ENCODE measurements at places on chromosomes 5 and 9. TPM values are rescaled to one million over a fixed set of nuclear protein-coding genes. Genes with fewer than 3 reads are reported as not detected.

Gene SAXO1
- 0.65 TPM for polyA plus RNA-seq

Gene SMIM3
- 73.8 TPM for polyA plus RNA-seq

Gene PLPP7
- 0.67 TPM for polyA plus RNA-seq

Gene TRIM36
- polyA plus RNA-seq: not detected

Gene ADCY2
- polyA plus RNA-seq: not detected

Gene OR2V2
- not detected for polyA plus RNA-seq

Gene SPATA6L
- 0.69 TPM for polyA plus RNA-seq

Gene SHISAL2B
- polyA plus RNA-seq: not detected

Gene RAPGEF1
- 3.3 TPM for polyA plus RNA-seq

Gene NME5
- polyA plus RNA-seq: not detected

Gene PLAC8L1
- polyA plus RNA-seq: 0.56 TPM

Gene GPR21
- polyA plus RNA-seq: not detected

Gene FBP2
- polyA plus RNA-seq: not detected

Gene EIF4E1B
- not detected for polyA plus RNA-seq

Gene EIF4EBP3
- polyA plus RNA-seq: 14.5 TPM

Gene TMEFF1
- polyA plus RNA-seq: 0.34 TPM

Gene HAVCR2
- polyA plus RNA-seq: not detected

GRCh38 chr9:95264954-95265615 lies 52.4 kb downstream of the FANCC start:
- peak; percentile 69 for DNase-seq

DNA sequence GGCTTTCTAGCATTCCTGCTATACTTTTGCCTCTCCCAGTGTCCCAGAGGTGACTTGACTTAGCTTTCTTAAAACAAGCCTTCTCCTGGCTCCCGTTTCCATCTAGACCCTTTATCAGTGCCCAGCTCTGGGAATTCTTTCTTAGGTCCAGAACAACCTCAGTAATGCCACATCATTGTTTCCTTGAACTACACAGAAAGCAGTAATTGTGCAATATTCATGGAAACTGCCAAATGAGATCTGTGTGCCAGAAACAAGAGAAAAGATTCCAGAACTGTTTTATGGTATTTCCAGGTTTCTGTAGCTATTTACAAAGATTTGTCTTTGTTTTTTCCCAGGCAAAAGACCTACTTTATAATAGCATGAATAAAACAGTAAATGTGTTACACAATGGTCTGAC lies 391.3 kb downstream of the SLCO4C1 start:
- DNase-seq: no peak

DNA sequence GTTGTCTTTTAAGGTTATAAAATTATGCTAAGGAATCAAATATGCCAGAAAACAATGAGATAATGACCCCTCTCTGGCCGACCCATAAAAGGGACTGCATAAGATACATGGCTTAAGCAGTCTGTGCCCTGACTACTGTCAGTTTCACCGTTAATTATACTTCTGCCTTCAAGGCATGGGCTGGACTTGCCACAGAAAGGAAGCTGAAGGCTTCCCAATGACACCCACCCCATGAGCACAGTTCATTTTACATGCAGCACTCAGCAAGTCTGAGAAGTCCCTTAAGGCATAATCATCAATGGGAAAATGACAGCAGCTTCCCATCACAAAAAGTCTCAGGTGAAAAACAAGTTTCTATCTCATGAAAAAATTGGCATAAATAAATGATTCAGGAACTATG lies 175.6 kb downstream of the GLIS3 start:
- no peak for DNase-seq

GRCh38 chr9:108787690-108788048 lies 68.1 kb downstream of the ACTL7B start:
- DNase-seq: no peak

DNA sequence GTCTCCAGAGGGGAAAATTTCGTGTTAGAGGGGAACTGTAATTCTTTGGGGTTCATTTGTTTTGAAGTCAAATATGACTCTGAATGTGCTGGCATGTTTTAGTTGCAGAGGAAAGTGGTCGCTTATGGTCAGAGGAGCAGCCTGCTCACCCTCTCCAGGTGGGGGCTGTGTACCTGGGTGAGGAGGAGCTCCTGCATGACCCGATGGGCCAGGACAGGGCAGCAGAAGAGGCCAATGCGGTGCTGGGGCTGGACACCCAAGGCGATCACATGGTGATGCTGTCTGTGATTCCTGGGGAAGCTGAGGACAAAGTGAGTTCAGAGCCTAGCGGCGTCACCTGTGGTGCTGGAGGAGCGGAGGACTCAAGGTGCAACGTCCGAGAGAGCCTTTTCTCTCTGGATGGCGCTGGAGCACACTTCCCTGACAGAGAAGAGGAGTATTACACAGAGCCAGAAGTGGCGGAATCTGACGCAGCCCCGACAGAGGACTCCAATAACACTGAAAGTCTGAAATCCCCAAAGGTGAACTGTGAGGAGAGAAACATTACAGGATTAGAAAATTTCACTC lies 13.5 kb downstream of the TXNDC15 start:
- no peak for DNase-seq

- peak; percentile 65 for DNase-seq
Measured at GRCh38 chr5:74762599-74762998, 4.3 kb downstream of the GFM2 start.

GRCh38 chr5:164680812-164681520 lies 1175.5 kb downstream of the MAT2B start:
- DNase-seq: no peak

GRCh38 chr5:172717481-172718195 lies 53.4 kb downstream of the DUSP1 start:
- DNase-seq: no peak

GRCh38 chr9:9820436-9820835 lies 792.4 kb downstream of the PTPRD start:
- no peak for DNase-seq

GRCh38 chr9:27412081-27412480 lies 112.0 kb upstream of the IFNK start:
- no peak for DNase-seq

DNA sequence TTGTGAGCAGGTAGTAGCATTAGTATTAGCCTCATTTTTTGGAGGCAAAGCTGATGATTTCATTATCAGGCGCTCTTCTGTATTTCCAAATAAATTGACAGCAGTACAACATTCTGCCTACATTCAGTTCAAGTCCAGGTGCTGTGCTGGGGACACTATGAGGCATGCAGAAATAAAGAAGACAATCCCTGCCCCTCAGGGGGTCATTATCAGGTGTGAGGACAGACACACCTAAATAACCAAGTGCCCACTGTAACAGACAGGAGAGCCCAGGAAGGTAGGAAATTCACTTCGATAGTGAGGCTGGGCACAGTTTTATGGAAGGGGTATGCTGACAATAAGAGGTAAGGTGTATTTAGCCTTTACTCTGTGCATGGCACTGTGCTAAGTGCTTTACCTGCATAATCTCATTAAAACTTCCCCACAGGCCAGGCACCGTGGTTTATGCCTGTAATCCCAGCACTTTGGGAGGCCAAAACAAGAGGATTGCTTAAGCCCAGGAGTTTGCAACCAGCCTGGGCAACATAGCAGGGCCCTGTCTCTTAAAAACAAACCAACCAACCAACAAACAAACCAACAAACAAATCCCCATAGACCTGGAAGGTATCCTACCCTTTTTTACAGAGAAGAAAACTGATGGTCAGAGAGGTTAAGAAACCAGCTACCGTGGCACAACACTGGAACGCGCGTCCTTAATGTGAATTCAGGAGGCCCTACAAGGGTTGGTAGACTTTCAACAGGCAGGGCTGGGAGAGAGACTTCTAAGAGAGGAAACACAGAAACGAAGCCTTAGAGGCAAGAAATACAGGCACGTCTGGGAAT lies 17.5 kb upstream of the GPX3 start:
- DNase-seq: no peak

- peak; percentile 67 for DNase-seq
Measured at GRCh38 chr5:38825494-38825893, 20.3 kb upstream of the OSMR start.

GRCh38 chr9:105887679-105888078 lies 193.3 kb downstream of the TMEM38B start:
- DNase-seq: no peak

GRCh38 chr5:32638309-32638708 lies 53.0 kb downstream of the SUB1 start:
- DNase-seq: no peak

- DNase-seq: peak; percentile 38
Measured at GRCh38 chr9:125486576-125486975, 220.4 kb downstream of the MAPKAP1 start.

DNA sequence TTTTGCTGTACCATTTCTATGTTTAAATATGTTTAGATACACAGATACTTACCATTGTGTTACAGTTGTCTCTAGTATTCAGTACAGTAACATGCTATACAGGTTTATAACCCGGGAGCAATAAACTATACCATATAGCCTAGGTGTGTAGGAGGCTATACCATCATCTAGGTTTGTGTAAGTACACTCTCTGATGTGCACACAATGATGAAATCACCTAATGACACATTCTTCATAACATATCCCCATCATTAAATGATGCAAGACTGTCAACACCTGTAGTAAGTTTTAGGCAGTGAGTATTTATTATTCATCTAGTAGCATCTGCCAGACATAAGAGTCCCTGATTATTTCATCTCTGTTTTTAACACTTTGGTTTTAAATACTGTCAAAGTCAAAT lies 7.3 kb upstream of the DHFR start:
- DNase-seq: no peak

- DNase-seq: no peak
Measured at GRCh38 chr9:80496901-80497556, 925.3 kb downstream of the TLE4 start.

GRCh38 chr5:78533356-78533755 lies 115.2 kb downstream of the LHFPL2 start:
- peak; percentile 62 for DNase-seq

DNA sequence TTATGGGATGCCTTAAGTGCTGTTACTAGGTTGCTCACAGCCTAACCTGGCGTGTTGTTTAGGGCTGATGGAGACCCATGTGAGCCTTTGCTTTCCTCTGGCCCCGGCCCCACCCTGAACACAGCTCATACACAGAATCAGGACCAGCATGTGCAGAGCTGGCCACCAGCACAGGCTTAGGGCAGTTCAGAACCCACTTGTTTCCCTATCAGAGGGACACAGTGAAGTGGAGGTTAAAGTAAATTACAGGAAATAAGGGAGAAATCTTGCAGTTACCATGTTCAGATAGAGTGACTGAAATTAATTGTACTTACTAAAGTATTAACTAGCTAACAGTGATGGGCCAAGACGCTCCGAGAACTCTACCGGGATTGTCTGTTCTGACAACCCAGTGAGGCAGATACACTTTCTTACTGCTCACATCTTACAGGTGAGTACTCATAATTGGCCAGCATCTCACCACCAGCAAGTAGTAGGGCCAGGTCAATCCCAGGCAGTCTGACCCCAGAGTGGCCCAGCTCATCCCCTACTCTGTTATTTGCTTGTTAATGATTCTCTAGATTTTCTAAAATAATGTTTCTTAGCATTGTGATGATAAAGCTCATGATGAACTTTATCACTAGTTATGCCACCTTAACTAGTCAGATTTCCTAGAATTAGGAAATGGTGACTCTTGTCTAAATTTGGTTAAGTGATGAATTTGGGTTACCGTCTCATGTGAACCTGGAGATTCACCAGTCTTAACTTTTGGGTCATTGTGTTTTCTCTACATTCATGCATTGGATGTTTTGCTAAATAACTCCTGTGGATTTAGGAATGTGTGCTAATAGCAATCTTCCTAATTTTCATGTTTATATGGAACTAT lies 15.4 kb downstream of the CCT5 start:
- DNase-seq: no peak

- no peak for DNase-seq
Measured at GRCh38 chr5:132013711-132014110, 2.3 kb upstream of the ACSL6 start.

GRCh38 chr9:72586388-72587130 lies 65.2 kb downstream of the TMC1 start:
- DNase-seq: peak; percentile 88

- no peak for DNase-seq
Measured at GRCh38 chr5:124342584-124342983, 403.9 kb downstream of the ZNF608 start.

- DNase-seq: peak; percentile 91
Measured at GRCh38 chr9:127833555-127833954, 20.9 kb downstream of the ENG start.

DNA sequence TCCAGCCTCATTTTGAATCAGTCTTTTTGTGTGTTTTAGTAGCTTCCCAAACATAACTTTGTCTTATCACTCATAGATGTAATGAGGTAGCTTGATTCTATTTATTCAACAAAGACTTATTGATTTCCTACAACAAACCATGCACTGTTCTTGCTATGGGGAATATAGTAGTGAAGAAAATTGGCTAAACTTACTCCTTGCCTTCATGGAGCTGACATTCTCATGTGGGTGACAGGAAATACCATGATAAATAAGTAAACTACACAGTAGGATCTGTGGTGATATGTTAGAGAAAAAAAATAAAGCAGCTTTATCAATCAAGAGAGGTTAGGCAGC lies 255.7 kb upstream of the TNC start:
- no peak for DNase-seq

- DNase-seq: peak; percentile 87
Measured at GRCh38 chr9:33165263-33166151, 1.6 kb downstream of the B4GALT1 start.

GRCh38 chr5:17185773-17186172 lies 31.7 kb upstream of the BASP1 start:
- DNase-seq: peak; percentile 96

DNA sequence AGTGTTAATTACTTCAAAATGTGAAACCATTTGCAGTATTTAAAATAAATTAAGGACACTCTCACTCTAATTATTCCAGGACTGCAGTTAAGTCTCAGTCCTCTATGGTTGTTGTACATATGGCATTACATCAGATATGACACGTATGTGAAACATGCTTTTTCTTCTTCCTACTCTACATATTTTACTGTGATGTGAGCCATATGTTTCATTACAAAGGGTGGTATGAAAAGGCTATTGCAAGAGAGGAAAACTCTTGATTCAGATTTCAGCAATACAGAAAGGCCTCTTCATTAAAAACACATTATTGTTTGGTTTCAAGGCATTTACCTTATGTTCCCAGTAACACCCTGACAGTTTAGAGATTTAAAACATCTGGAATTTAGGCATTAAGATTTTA lies 964.5 kb upstream of the DMAC1 start:
- no peak for DNase-seq

GRCh38 chr9:84818791-84819190 lies 149.3 kb downstream of the NTRK2 start:
- no peak for DNase-seq

- DNase-seq: peak; percentile 61
Measured at GRCh38 chr9:122075135-122076030, 17.7 kb downstream of the TTLL11 start.

DNA sequence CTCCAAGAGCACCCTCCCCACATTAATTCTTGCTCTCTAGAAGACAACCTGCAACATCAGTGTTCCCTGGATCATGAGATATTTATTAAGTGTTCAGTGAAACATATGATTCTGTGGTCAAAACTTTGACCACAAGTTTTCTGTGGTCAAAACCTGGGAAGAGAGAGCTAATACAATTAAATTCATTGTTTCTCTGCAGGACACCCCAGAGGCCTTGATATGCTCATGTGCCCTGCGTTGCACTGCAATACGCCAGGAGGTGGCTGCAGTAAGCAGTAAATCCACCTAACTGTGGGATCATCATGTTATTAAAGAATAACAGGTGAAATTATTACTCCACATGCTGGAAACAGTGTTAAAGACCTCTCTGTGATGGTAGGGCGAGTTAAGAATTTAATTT lies 109.3 kb upstream of the SPDL1 start:
- no peak for DNase-seq
